ENCODE measurements at places on chromosomes 6 and 20. TPM values are rescaled to one million over a fixed set of nuclear protein-coding genes. Genes with fewer than 3 reads are reported as not detected.
A peak's percentile ranks its signal among the peaks of the same experiment; 100 is the strongest.

The BCKDHB gene
- total RNA-seq, result 26.6 TPM

The ZNF831 gene
- total RNA-seq, result not detected

DNA sequence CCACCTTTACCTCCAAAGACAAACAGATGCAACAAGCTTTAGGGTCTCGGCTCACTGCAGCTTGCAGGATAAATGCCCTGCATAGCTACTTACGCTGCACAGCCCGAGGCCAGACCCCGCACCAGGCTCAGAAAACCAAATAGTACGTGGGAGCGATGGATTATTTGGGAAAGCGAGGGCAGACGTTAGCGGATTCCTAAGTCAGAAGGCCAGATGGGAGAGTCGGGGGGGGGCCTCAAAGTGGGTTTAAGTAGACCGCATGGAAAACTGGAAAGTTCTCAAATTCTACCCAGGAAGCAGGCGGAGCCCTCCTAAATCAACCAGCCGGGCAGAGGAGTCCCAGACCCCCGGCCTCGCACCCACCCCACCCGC, 382 bp downstream of the SFT2D1 start:
- DNase-seq, result no peak

DNA sequence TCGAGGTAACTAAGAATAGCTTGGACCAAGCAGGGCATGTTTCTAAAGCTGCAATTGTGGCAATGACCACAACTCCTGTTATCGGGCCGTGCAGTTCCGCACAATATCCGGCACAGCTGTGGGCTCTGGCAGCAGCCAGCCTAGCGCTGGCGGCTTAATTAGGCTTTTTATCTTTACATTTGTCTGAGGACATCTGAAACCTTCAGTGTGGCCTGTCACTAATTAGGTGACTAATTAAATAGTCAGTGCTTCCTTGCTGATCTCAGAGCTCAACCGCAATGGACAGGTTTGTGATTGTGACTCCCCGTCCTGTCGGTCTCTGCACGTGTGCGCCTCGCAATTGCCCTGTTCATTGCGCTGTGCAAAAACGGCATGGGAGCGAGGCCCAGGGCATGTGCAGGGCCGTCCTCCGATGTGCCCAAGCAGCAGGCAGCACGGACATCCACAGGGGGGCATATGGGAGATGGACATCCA, 134.8 kb upstream of the INSM1 start:
- DNase-seq, result no peak

DNA sequence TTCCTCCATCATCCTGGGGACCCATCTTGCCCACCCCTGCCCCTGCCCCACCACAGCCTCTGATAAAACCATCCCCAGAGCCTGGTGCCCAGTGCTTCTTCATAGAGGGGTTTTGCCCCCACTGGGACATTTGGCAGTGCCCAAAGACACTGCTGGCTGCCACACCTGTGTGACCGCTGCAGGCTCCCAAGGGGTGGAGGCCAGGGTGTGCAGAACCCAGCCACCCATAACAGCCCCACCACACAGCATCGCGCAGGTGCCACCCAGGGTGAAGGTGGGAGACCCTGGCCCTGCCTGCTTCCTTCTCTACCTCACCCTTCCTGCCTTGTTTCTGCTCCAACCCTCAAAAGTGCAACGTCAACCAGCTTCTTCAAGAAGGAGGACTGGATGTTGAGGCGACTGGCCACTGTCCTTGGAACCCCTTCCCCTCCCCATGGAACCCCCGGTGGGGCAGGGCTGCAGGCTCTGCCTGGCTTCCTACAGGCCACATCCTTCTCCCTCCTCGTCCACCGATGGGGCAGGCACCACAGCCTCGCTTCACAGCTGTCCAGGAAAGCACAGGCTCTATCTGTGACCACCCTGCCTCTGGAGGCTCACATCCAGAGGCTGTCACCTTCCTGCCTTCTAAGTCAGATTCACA, 79.2 kb upstream of the MPC1 start:
- DNase-seq, result no peak

GRCh38 chr6:124873066-124873410, 89.2 kb upstream of the RNF217 start:
- no peak for DNase-seq

DNA sequence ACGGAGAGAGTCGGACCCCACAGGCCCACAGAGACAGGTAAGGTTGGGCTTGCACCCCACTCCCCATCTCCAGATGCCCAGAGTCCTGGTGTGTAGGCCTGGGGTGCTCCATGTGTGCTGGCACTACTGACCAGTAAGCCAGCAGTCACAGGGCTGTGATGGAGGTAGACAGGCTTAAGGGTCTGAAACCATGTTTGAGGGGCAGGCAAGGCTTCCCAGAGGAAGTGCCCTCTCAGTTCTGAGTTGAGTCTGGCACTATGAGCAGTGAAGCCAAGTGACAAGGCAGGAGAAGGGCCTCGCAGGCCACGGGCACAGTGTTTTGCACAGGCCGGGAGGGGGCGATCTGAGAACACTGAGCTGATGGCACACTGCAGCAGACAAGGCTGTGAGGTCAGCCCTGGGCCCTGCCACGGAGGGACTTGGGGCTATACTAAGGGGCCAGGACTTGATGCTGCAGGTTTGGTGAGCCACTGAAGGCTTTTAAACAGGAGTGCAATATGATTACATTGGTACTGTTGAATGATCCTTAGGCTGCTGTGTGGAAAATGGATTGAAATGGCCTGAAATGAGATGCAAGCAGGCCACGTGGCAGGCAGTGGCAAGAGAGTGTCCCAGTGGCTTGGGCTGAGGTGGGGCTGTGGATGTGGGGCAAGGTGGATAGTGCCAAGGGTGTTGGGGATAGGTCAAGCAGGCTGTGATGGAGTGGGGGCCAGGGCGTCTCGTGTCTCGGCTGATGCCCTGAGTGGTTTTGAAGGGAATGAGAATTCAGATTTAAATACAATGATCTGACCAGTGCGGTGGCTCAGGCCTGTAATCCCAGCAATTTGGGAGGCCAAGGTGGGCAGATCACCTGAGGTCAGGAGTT, 20.3 kb downstream of the TTBK1 start:
- peak; percentile 88 for DNase-seq

DNA sequence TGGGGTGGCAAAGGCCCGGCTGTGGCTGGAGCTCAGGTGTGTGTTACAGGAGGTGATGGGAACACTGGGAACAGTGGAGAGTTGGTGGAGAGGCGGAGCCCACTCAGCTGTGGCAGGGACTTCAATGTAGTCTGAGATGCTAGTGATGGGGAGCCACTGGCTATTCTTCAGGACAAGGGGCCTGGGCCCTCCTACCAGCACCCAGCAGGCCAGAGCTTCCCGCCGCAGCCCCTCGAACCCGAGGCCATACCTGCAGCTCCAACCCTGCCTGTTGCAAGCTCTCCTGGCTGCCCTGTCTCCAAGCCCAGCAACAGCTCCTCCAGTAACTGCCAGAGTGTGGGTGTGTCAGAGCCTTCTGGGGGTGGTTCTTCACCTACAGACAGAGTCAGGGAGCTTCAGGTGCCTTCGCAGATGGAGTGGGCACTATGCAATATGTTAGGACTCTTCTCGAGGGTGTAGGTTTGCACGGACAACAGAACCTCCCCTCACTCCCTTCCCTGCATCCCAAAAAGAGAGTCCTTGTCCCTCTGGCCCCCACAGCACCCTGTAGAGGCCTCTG, 146.2 kb upstream of the MLN start:
- DNase-seq, result no peak

GRCh38 chr6:87875781-87876180, 171.9 kb upstream of the SPACA1 start:
- no peak for DNase-seq
